ENCODE measurements at places on chromosomes 2 and 18. TPM values are rescaled to one million over a fixed set of nuclear protein-coding genes. Genes with fewer than 3 reads are reported as not detected.
A peak's percentile ranks its signal among the peaks of the same experiment; 100 is the strongest.

DNA sequence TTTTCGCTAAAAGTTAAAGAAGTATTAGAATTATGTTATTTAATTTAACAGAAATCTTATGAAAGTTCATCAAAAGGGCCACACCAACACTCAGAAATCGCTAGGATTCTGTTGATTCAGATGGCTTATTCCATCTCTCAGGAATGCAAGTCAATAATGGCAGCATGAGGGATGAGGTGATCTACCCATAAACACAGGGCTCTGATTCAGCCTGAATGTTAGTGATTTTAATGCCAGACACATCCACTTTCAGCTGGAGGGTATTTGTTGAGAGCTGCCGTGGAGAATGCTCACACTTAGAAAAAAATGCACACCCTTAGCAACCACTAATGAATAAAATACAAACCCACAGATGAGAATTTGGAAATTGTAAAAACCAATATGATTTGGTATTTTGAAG is 173.3 kb upstream of the ERBB4 start:
- H3K27me3 ChIP-seq = no peaks in the 10 kb centered on the region
- no peaks in the 10 kb centered on the region for H3K36me3 ChIP-seq
- no peaks in the 10 kb centered on the region for H3K4me1 ChIP-seq
- H3K27ac ChIP-seq = no peak overlapping the region
- H3K4me3 ChIP-seq = no peak overlapping the region
- no peak for DNase-seq

Gene MAP2
- total RNA-seq = 37.5 TPM

Gene FSHR
- not detected for total RNA-seq

- peaks cover 4% of the 10 kb centered on the region for H3K36me3 ChIP-seq
- H3K4me1 ChIP-seq = peaks cover 15% of the 10 kb centered on the region
- DNase-seq = peak; percentile 77
- peak overlapping the region; percentile 93 for H3K4me3 ChIP-seq
- H3K27me3 ChIP-seq = peaks cover 7% of the 10 kb centered on the region
Measured at GRCh38 chr2:149329489-149330126, 779 bp upstream of the LYPD6 start.

DNA sequence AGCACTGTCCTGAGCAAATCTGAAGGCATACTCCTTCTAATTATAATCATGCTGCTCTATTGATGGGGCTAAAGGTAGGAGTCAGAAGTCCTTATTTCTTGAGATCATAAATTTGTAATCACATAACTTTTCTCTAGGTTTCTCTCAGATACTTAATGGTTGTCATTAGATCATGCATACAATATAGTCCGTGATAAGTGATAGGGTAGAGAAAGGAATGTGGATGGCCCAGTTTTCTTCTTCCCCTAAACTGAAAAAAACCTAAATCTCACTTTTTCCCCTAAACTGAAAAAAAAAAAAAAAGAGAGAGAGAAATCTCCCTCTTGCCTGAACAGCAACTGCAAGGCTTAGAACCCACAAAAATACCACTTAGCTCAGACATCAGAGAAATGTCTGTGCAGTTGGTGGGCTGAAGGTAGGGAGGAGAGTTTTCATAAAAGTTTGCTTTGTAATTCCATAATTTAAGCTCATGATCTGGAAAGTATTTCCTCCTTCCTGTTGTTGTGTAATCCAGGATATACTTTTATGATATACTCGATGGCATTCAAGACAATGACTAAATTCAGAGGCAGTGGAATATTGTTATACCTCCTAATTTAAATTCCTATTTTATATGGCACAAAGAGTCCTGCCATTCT is 79.3 kb upstream of the ITPRID2 start:
- H3K4me3 ChIP-seq = no peak overlapping the region
- no peaks in the 10 kb centered on the region for H3K27me3 ChIP-seq
- no peak overlapping the region for H3K27ac ChIP-seq
- H3K4me1 ChIP-seq = peaks cover 30% of the 10 kb centered on the region

DNA sequence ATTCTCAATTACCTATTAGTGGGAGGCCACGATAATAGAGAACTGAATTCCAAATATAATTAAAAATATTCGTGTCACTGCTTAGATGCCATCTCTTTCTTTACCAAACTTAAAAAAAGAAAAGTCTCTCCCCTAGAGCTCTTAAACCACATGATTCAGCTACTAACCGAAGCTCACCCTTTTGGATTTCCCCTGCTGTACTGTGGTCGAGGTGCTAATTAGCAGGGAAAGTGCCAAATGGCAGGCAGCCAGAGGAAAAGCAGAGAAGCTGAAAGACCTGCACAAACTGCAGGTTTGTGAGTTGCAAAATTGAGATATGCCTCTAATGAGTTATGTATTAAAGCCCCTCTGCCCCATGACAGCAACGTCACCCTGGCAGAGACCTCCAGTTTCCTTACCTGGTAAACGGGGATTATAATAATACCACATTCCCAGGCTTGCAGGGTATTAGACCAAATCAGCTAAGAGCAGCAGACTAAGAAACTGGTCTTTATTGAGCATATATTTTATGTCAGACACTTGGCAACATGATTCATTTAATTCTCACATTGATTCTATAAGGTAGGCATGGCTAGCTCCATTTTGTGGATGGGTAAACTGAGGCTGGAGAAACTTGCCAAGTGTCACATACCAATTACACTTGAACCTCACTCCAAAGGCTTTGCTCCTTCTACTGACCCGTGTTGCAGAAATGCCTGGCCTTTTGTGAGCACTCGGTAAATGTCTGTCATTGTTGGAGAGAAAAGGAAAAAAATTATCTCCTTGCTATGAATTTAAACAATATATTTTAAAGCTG is 259.7 kb downstream of the LPIN1 start:
- peaks cover under 1% of the 10 kb centered on the region for H3K36me3 ChIP-seq
- DNase-seq = no peak
- no peak overlapping the region for H3K4me3 ChIP-seq
- no peaks in the 10 kb centered on the region for H3K27me3 ChIP-seq

Measured in type B pancreatic cell (in vitro differentiated cells).